Hematopoietic multipotent progenitor cell (in vitro differentiated cells): ENCODE measurements at places on chromosomes 7 and 10.

DNA sequence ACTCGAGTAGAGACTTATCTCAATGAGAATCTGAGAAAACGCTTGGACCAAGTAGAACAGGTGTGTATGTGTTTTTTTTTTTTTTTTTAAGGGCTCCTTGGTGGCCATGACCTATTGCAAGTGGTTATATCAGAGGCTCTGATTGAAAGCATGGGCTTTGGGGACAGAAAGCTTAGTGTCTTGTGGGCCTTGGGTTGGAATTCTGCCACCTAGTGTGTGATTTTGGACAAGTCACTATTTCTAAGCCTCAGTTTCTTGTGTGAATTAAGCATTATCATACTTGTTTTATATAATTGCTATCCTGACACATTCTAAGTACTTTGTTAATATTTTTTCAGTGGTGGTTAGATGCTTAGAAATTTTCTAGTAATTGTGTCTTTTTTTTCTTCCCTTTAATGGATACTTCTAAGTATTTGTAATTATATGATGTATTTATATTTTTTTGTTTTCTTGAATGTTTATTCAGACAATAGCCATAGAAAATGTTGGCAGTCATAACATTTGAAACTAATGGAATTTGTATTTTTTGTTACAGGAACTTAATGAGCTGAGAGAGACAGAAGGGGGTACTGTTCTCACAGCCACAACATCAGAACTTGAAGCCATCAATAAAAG is 33.1 kb downstream of the SMC3 start:
- no peak for DNase-seq

DNA sequence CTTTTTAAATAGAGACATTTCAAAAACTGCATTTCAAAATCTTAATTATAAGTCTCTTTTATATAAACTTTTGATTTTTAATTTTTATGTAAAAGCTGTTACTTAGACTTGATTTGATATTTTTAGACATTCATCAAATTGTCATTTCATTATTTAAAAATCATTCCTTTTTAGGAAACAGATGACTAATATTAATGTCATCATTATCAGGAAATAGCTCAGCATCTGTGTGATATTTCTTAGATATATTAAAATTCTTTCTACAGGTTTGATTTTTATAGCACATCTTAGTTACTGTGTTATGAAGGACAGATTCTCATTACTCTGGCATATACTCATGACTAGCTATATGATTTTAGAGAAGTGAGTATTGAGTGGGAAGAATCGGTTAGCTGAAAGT is 17.2 kb downstream of the RUNDC3B start:
- DNase-seq = no peak

DNA sequence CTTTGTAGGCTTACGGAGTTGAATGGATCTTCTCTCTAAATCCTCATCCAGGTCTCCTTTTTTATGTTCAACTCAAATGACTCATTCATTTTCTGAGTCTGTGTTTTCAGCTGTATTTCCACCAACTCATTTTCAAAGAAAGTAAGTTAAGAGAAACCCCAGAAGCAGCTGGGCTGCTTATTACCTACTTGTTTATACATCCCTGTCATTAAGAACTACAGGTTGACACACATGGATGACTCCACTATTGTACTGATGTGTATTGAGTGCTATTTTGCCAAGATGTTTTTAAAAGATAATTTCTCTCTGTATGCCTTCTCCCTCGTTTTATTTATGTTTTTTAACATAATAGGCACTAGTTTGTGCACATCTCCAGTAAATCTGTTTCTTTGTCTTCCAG is 41.9 kb downstream of the DGKI start:
- no peak for DNase-seq

GRCh38 chr10:84308481-84309304 is 19.7 kb upstream of the CCSER2 start:
- peak; percentile 67 for DNase-seq

- no peak for DNase-seq
Observed at GRCh38 chr7:127911968-127912511, 119.2 kb downstream of the LRRC4 start.

GRCh38 chr7:45923290-45923689 is 2.2 kb upstream of the IGFBP3 start:
- peak; percentile 75 for DNase-seq

DNA sequence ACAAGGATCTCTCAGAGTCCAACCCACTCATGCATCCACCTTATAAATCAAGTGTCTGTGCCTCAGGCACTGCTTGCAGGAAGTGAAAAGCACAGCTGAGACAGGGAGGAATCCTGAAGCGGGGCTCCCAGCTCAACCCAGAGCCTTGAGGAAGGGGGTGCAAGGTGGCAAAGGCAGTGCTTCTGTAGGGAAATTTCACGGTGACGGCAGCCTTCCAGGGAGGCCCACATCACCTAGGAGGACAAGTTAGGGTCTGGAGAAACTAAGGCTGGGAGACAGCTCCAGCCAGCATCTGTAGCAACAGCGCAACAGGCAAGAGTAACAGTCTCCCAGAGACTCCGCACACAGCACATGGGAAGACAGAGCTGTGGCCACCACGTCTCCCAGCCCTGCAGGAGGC is 2.7 kb downstream of the AOC1 start:
- DNase-seq = no peak

DNA sequence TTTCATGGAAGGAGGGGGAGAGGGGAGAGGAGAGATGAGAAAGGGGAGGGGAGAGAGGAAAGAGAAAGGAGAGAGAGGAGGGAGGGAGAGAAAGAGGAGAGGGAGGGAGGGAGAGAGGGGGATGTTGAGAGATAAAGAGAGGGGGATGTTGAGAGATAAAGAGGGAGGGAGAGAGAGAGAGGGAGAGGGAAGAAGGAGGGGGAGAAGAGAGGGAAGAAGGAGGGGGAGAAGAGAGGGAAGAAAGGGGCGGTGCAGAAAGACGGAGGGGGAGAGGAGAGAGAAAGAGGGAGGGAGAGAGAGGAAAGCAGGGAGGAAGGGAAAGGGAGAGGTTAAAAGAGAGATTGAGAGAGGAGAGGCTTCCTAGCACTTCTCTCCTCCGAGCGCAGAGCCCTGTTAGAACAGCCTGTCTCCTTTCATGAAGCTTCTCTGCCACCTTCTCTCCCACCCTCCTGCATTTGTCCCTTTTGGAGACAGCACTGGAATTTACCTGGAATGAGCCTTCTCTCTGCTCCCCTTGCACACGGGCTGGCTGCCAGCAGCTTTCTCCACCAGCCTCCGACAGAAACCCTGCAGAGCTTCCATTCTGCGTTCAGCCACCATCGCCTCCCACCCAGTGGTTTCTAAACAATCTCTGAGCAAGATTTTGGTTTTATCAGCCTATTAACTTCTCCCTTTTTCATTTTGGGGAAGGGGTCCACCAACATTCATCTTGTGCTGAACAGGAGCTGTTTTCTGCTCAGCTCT is 74.0 kb upstream of the CARD11 start:
- DNase-seq = no peak

DNA sequence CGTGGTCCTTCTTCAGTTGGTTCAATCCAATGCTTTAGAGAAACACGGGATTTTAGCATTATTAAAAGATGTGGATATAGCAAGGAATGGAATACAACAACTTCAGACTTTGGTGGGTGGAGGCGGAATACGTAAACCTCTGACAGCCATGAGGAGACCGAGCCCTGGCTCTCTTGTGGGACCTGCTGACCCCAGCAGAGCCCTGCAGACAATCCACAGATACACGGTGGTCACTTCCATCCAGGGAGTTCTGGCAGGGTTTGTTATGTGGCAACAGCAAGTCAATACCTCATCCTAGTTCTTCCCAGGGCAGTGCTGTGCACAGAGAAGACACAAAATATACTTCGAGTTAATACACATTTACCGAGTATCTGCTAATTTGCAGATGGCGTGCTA is 118.5 kb upstream of the DIP2C start:
- no peak for DNase-seq

GRCh38 chr10:133090654-133091053 is 2.9 kb downstream of the ADGRA1 start:
- DNase-seq = no peak

DNA sequence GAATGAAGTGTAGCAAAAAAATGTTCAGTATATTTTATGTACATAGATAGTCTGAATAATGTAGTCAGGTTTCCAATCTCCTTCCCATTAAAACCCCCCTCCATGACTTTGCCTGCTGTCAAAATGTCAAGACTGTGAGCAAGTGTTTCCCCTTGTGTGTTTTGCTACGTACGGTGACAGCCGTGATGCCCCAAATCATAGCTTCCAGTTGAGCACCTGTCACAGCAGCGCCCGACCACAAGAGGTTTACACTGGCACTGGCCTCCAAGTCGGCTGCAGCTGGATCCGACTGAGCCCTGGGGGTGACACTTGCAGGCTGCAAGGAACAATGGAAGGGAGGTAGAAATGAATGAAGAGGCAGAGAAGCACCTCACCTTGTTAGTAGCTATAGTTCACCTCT is 62.3 kb downstream of the LAMB4 start:
- DNase-seq = no peak

- peak; percentile 12 for DNase-seq
Observed at GRCh38 chr10:91681361-91682276, 48.7 kb upstream of the PPP1R3C start.

DNA sequence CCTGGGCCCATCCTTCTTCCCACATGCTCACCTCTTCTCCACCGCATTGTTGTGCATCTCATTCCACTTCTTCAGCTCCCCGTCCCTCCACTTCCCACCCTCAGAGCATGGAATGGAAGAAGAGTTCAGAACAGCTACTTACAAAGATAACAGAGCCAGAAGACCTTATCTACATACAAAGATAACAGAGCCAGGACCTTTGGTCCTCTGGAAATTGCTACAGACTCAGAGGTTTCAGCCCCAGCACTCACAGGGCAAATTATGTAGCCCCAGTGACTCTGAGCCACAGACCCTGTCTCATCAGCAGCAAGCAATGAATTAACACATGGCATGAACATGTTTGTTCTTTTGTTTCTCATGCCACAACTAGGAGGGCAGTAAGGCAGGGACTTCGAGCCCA is 28.7 kb upstream of the SLC29A3 start:
- no peak for DNase-seq

DNA sequence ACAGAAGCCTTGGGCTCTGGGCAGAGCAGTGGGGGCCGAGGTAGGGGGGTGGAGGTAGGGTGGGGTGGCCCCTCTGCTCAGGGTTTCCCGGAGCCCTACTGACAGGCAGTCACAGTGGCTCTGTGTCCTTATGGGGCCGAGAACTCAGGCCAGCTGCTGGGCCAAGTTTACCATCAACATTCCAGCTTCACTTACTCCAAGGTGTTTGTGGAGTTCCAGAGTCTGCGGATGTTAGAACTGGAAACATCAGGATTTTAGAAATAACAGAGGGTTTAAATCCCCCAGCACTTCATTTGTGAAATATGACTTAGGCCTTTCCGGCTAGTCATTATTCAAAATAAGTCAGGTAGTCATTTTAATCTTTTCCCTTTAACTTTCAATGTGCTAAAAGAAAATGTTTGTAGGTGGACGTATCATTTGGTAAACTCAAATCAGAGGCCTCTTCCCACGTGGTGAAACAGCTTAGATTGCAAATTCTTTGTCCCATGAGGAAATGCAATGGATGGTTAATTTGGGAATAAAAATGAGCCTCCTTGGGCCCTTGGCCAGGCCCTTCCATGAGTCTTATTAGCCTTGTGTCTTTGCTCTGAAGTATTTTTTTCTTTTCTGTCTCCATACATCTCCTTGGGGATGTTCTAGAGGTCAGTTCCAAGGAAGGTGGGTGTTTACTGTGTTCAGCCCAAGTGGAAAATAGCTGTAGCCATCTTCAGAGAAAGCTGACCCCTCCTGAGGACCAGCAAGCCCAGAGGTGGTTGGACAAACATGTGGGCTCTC is 99.6 kb upstream of the BTBD16 start:
- DNase-seq = no peak

- DNase-seq = no peak
Observed at GRCh38 chr10:60606343-60607080, 171.8 kb upstream of the CDK1 start.

DNA sequence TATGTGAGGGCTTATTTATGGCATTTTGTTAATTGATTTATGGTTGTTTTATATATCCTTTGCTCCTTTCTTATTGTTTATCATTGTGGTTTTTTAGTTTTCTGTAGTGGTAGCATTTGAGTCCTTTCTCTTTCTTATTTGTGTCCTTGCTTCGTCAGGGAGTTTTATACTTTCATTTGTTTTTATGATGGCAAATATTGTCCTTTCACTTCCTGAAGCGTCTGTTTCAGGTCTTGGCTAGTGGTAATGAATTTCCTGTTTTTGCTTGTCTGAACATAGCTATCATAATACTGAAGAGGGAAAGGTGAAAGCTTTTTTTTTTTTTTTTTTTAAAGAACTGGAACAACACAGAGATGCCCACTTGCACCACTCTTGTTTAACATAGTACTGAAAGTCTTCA is 228.2 kb downstream of the ATRNL1 start:
- DNase-seq = no peak

GRCh38 chr7:39693812-39694211 is 70.4 kb downstream of the RALA start:
- no peak for DNase-seq

DNA sequence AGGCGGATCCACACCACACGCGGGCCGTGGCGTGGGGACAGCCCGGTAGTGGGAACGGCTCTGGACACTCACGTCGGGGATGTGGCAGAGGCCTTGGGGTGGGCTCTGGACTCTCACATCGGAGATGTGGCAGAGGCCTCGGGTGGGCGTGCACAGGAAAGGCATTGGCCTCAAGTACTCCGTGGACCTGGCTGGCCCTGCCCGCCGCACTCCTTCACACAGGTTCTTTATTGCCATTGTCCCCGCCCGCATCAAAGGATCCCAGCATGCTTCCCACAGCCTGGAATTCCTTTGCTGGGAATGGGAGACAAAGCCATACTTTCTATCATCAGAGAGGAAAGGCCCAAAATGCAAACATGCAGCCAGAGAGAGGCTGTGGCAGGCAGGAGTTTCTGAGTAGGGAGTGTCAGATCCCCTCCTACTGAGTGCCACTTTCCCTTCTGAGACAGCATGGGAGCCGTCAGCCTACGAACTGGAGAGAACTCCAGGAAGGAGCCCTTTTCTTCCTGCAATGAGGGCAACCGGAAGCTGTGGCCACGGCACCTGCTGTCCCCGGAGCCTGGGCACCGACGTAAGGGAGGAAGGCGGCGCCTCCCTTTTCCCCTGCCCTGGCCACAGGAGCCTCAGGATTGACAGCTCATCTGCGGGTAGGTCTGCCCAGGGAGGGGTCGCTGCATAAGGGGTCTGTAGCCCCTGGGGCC is 51.5 kb downstream of the RBM17 start:
- no peak for DNase-seq

DNA sequence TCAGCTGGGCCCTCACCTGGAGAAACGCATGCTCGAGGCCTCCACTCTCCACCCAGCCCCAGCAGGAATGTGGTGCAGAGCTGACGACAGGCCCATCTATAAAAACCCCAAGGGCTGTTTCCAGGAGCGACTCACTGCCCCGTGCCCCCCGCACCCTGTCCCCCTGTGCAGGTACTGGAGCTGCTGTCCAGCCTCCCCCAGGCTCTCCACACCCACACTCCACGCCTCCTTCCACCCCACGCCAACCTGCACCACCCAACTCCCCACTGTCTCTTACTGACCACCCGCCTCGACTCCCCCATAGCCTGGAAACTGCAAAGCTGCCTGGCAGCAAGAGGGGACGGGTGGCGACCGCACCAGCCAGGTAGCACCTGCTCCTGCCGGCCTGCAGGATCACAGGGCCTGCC is 43.3 kb downstream of the DIP2C start:
- no peak for DNase-seq

- peak; percentile 88 for DNase-seq
Observed at GRCh38 chr7:149494738-149495368, 2.8 kb downstream of the ZNF746 start.

GRCh38 chr10:123559823-123560092 is 106.4 kb upstream of the GPR26 start:
- no peak for DNase-seq
